ENCODE measurements at places on chromosomes 1 and 21.

- no peak for DNase-seq
These were observed 123.8 kb upstream of the CTTNBP2NL start for GRCh38 chr1:112272101-112272772.

- DNase-seq = no peak
These were observed 49.9 kb downstream of the CCN1 start for GRCh38 chr1:85630493-85630892.

DNA sequence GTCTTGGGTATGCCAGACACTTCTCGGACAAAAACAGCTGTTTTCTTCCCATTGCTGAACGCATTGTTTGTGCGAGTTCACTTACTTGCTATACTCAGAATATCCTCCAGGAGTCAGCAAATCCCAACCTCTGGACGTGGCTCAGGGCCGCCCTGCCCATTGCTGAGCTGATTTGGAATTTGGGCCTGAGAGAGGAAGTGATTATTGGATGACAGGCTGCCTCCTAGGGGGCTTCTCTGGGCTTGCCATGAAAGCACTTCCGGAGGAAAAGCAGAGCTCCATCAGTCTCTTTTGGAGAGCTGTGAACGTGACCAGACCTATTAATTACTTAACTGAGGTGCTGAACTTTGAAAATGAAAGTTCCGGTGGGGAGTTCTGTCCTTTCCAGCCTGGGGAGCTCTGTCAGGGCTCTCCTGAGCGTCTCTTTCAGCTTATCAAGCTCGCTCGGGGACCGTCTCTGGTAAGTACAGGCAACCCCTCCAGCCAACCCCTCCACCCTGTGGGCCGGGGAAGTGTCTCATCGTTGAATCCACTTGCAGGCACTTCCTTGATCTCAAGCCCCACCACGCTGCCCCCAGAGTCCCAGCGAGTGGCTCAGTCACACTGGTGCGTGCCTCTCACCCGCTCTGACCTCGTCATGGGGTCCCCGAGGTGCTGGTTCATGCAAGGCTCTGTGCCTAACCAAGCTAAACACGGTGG, 76.9 kb downstream of the CLIC6 start:
- peak; percentile 75 for DNase-seq

DNA sequence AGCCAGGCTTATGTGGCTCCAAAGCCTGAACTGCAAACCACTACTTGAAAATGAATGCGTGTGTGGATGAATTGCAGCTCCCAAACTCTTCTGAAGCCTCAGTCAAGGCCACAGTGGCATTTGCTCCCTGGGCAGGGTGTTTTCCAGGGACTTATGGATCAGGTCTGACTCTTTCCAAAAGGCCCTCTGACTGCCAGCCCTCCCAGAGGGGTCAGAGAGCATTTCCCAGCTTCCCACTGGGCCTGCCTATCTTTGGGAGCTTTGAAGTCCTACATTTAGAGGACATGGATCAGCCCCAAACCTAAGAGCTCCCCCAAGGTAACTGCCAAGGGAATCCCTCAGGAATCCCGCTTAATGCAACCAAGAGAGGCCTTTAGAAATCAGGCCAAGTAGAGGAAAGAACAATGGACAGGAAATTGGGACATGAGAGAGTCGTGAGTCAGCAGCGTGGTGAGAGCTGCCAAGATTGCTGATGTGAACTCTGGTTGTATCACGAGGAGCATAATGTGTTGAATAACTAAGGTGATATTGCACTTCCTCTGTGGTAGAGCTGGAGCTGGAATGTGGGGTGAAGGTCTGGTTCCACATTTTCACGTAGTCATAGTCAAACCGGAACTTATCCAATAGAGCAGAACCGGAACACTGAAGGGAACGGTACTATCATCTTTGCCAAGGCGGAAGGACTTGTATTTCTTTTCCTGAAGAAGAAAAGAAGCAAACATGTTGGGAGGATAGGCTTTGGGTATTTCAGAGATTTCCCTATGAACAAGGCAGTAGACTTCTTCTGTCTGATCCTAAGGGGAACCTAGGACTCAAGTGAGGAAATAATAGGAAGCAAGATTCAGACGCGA, 99.4 kb upstream of the JUN start:
- DNase-seq = peak; percentile 65

All from hematopoietic multipotent progenitor cell treated with erythropoietin and hydrocortisone succinate and interleukin-3 and kit ligand, for 8 days (in vitro differentiated cells).